ENCODE measurements at places on chromosomes 7 and 10.

GRCh38 chr7:114160925-114161324, 242.1 kb upstream of the PPP1R3A start:
- no peak for DNase-seq

- no peak for DNase-seq
Measured at GRCh38 chr10:53223851-53224250, 451.3 kb upstream of the MBL2 start.

- DNase-seq, result no peak
Measured at GRCh38 chr10:120685136-120685535, 166.0 kb upstream of the WDR11 start.

GRCh38 chr10:25902002-25902401, 32.0 kb upstream of the MYO3A start:
- DNase-seq, result no peak

DNA sequence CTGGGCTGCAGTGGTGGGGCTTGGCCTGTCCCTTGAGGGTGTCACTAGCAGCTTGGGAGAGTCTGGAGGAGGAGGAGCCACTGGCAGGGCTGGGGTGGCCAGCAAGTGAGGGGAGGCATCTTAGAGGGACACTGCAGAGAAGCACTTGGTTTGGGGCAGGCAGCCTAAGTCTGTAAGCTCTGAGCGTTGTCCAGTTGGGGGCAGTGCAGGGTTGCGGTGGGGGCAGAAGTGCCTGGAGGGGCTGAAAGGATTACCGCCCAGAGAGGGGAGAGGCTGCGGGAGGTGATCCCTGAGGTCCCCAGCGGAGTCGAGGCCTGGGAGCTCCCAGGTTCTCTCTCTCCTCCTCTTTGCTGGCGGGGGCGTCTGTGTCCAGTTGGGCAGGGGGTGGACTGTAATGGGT, 7.4 kb downstream of the ADCYAP1R1 start:
- no peak for DNase-seq

- DNase-seq, result no peak
Measured at GRCh38 chr10:19977097-19977521, 160.9 kb downstream of the PLXDC2 start.

- no peak for DNase-seq
Measured at GRCh38 chr7:80873140-80873539, 45.7 kb downstream of the SEMA3C start.

- no peak for DNase-seq
Measured at GRCh38 chr10:22002591-22003176, 846 bp downstream of the DNAJC1 start.

- no peak for DNase-seq
Measured at GRCh38 chr10:36441557-36441956, 683.8 kb upstream of the ANKRD30A start.

GRCh38 chr7:1007901-1008300, 24.9 kb downstream of the CYP2W1 start:
- no peak for DNase-seq

GRCh38 chr10:127408733-127409132, 140.4 kb upstream of the NPS start:
- DNase-seq, result no peak

DNA sequence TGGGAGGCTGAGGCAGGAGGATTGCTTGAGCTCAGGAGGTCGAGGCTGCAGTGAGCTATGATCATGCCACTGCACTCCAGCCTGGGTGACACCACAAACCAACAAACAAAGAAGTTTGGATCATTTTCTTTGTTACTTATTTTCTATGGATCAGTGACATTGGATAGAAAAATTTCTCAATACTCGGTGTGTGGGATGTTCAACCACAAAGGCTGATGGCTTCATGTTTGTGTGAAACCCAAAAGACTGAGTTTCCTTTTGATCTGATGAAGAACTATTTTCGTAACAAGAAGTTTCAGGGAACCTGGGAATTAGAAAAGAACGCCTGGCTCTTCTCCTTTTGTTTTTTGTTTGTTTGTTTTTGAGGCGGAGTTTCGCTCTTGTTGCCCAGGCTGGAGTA, 104.0 kb downstream of the HOXA1 start:
- DNase-seq, result no peak

GRCh38 chr7:72709909-72710308, 118.1 kb downstream of the TYW1B start:
- DNase-seq, result no peak

- no peak for DNase-seq
Measured at GRCh38 chr10:92714152-92714845, 24.5 kb downstream of the HHEX start.

DNA sequence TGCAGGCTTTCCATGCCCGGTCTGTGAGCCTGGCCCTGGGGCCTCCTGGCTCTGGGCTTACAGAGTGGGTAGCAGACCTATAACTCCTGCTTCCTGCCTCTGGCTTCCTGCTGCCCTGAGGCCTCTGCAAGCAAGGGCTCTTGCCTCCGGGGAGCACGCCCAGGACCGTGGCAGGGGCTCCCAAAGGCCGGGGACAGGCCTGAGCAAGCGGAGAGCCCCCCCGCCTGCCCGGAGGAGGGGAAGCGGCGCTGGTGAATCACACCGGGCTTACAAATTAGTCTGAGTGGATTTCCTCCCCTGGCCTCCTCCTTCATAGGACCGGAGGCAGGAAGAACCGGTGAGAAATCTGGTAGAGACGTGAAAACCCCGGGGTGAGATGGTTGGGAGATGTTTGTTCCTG, 1.5 kb upstream of the MYL10 start:
- DNase-seq, result no peak

GRCh38 chr7:115227473-115228235, 305.8 kb downstream of the MDFIC start:
- no peak for DNase-seq

- no peak for DNase-seq
Measured at GRCh38 chr7:85883-86515, 106.4 kb upstream of the FAM20C start.

DNA sequence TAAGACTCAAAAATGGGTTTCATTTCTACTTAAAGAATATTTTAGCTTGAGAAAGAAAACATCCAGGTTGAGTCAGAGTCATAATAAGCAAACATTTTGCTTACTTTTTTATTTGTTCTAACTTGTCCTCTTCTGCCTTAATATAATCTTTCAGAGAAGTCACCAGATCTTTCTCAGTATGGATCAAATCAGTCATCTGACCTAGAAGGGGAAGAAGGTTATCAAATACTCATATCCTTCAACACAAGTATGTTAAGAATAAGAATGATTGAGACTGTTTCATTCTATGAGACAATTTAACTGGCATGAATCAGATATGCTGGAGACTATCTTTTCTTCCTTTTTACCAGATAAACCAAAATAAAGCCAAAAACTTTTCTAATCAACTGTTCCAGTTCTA, 23.0 kb downstream of the P4HA1 start:
- DNase-seq, result no peak

DNA sequence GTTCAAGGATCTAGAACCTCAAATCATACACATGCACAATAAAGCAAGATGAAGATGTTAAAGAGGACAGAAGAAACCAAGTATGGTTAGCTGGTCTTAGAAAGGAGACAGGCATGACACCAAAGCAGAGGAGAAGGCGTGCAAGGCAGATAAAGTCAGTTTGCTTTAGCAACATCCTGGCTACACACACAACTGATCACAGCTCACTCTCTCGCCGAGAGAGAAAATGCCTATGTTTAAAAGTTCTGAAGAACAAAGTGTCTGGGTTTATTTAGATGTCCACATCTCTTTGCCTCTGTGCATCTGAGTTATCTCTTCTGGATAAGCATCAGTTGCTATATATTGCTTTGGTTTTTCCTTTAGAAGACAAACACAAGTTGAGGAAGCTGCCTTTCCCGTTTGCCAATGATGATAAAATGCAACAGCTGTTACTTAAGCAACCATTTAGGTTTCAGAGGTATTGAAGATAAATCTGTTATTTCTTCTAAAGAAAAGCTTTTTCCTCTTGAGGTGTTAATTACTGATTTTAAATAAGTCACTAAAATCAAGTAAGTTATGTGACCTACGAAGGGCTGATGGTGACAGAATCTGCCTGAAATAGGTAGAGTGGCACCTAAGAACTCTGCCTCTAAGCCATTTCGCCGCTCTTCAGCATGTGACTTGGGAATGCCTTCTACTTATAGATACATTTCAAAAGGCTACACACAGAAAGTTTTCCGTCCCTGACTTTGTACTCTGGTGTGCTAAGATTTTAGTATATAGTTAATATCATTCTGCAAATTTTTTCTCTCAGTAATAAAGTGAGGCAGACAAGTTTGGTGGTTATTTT, 146.2 kb upstream of the ASAH2 start:
- DNase-seq, result no peak

DNA sequence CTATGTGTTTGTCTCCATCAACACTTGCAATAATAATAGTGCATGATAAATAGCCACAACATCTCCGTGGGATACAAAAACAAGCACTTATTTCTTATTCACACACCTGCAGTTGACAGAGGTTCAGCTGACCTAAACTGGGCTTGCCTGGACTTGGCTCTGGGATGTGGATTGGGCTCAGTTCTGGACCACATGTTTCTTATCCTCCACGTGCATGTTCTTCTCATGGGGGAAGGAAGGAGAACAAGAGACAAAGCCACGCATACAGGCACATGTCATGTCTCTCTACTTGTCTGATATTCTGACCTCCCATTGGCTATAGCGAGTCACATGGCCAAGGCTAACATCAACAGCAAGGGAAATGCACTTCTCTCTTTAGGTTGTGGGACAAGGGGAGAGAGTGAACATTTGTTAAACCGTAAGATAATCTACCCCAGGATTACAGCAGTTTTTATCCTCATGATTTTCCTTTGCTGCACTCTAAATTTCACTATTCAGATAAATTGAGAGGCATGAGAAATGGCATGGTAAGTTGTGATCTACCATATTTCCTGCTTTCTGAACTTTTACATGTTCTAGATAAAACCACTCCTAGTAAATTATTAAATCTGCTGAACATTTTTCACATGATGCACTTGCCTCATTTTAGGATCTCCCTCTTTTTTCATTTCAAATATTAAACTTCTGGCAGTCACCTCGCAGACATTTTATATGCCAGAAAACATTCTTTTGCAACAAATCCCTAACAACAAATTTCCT, 33.7 kb downstream of the CFAP58 start:
- DNase-seq, result no peak

DNA sequence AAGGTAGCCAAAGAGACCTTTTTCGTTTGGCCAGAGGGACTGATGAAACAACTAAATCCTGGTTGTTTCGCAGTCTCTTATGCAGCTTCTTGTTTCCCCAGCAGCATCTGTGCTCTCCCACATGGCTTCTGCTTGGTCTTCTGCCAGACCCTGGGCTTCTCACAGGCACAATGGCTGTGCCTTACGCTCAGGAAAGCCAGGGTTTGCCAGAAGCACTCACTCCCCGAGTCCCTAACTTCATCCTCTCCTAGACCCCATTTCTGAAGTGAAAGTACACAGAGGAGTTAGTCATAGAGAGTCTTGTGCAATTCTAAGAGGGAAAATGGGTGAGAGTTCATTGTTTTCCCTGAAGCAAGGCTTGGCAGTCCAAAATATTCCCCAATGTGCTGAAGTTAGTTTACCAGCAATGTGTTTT, 121.7 kb downstream of the EVX1 start:
- no peak for DNase-seq

DNA sequence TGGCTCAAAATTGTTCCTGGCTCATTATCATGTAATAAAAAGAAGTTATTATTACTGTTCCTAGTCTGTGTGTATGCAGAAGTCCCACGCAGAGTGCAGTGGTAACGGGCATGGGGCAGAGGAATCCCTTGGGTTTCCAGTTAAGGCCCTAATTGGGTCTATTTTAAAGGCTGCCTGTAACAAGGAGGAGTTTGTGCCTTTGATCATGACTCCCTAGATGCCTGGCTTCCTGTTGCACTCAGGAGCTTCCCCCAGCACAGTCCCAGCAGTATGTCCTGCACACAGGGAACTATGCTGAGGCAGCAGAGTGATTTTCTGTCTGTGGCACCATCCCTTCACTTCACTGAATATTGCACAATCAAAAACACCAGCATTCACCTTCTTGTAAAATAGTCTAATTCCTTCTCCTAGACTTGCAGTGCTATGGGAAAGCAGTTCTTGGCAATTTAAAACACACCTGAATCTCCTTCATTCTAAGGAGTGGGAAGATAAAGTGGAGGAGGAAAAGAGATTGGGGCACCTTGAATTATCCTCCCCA, 22.9 kb downstream of the SORCS1 start:
- no peak for DNase-seq

- no peak for DNase-seq
Measured at GRCh38 chr7:134752006-134752760, 27.3 kb upstream of the CALD1 start.

DNA sequence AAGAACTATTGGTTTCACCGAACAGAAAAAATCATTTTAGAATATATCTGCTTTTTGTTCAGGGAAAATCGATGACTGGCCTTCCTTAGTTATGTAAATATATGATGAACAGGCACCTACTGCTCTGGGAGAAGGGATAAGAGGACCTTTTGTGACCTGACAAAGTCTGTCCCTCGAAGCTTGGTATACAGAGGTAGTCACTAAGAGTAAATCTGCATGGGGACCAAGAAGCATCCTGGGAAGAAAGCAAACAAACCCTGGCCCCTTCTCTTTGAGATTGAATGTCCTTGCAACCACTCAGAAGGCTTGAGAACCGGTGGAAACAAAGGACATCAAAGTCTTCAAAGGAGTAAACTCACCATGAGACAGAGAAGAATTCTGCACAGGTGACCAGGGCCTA, 52.3 kb downstream of the SKIDA1 start:
- DNase-seq, result no peak

GRCh38 chr10:43396928-43397624, 11.9 kb downstream of the HNRNPF start:
- peak; percentile 85 for DNase-seq

DNA sequence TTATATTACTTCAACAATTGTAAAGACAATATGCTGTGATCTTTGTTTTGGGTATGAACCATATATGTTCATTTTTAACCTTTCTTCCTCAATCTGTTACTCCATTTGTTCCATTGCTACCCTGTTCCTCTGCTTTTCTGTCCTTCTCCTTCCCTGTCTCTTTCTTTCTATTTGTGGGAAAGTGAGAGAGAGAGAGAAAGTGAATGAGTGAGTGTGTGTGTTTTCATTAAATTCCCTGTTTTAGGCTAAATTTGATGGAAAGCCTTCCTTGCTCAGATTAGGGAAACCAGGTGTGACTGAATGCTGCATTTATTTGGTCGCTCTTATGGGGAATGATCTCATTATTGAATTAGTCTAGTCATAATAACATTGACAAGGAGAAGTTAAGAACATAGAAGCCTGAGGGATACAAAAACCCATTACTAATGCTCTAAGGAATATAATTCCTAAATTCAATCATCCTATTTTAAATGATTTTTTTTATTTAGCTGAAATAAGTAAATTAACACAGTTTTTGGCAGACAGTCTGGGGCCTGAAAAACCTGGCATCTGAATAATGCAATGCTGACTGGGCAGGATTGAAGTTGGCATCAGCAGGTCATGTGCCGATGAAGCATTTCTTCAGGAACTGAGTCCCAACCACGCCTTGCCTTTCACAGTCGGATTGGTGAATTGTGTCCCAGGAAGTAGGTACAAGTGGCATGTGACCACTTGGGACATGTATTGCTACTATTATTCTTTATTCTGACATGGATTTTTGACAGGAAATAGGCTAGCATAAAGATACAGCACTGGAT, 117.6 kb upstream of the LRGUK start:
- no peak for DNase-seq

Measured in stimulated activated CD4-positive, alpha-beta T cell treated with anti-CD3 and anti-CD28 coated beads, Interleukin-2, amount 100 ng/mL, for 24 hours (primary cell).